ENCODE measurements at places on chromosomes 12 and 14.

DNA sequence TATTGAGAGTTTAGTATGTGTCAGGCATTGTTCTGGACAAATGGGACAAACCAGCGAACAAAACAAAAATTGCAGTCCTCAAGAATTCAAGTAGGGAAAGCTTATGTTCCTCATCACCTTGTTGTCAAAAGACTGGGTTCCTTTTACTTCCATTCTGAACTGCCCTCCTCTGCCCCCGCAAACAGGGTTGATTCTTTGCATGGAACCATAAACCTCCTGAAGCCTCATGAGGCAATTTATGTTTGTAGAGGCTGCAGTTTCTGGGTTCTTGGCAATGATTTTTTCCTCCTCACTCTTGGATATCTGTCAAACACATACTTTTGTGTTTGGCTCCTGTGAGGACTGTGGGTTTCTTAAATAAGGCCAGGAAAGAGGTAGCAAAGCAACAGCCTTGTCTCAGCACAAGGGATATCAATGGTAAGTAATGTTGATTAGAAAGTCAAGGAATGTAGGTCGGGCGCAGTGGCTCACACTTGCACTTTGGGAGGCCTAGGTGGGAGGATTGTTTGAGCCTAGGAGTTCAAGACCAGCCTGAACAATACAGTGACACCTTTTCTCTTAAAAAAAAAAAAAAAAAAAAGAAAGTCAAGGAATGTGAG, 13.9 kb downstream of the COPZ1 start:
- DNase-seq, result no peak

- DNase-seq, result no peak
Observed at GRCh38 chr12:96327346-96327745, 72.9 kb downstream of the CDK17 start.

DNA sequence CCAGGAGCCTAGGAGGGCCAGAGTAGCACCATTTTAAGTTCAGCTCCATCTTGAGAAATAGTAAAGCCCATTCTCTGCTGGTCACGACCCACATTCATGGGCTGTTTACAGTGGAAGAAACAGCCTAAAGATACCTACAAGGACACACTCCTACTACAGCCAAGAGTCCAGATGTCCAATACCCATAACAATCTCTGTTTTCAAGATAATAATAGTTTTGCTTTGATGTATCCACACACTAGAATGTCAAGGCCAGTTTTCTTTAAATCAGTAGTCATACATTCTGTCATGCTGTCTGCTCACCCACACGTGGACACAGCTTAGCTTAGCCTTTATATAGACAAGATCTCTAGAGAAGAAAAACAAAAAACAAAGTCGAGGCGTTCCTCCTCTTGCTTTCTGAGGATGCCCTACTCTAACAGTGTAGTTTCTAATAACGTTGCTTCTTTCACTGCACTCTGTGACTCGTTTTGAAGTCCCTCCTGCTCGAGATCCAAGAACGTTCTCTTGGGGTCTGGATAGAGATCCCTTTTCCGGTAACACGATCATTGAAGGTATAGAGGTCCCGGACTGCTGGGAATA, 17.9 kb upstream of the ETFBKMT start:
- no peak for DNase-seq

DNA sequence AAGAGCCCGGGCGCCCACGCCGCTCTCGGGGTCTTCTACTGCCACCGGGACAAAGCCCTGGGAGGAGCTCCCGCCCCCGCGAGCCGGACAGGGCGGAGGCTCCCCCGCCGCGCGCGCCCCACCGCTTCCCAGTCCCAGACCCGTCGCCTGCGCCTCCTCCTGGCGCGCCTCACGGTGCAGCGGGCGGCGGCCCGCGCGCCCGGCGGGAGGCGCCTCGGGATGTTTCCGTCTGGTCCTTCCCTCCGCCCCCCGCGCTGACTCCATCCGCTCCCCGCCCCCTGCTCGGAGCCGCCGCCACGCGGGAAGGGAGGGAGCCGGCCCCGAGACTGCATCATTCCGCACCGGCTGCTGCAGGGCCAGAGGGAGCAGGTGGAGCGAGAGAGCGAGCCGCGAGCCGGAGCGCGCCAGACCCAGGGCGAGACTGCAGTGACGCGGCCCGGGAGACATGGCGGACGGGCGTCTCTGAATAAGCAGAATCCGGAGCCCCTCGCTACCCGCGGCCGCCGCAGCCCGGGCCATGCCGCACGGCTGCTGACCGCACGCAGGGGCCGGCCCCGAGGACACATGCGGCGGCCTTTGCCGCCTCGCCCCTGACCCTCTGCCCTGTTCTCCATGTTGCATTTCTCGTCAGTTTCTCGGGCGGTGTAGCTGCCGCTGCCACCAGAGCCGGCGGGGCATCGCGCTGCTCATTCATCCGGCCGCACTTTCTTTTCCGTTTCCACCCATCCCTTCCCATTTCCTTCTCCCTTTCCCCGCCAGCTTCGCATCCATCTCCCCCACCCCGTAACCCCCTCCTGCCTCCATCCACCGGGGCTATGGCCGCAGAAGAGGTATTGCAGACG, at the start of gene BICD1:
BICD1 (plus strand) TSS at position 331 of the 842 bp plus-strand sequence; CDS start at position 816, 485 bp downstream.
- peak; percentile 86 for DNase-seq

- DNase-seq, result no peak
Observed at GRCh38 chr14:53532853-53533252, 379.7 kb upstream of the DDHD1 start.

GRCh38 chr14:89429199-89430181, 12.5 kb upstream of the FOXN3 start:
- DNase-seq, result no peak

DNA sequence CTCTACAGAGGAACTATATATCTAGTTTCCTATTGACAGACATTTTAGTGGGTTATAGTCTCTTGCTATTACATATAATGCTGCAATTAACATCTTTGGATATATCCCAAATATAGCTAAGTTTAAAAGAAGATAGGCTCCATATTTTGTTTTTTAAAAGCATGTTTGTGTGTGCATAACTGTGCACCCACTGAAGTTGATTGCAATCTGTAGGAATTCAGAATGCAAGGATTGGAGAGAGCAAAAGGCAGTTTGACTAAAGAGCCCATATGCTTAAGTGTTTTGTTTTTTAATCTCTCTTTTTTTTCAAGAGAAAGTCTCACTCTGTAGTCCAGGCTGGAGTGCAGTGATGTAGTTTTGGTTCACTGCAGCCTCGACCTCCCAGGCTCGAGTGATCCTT, 9.4 kb upstream of the ABCD4 start:
- no peak for DNase-seq

DNA sequence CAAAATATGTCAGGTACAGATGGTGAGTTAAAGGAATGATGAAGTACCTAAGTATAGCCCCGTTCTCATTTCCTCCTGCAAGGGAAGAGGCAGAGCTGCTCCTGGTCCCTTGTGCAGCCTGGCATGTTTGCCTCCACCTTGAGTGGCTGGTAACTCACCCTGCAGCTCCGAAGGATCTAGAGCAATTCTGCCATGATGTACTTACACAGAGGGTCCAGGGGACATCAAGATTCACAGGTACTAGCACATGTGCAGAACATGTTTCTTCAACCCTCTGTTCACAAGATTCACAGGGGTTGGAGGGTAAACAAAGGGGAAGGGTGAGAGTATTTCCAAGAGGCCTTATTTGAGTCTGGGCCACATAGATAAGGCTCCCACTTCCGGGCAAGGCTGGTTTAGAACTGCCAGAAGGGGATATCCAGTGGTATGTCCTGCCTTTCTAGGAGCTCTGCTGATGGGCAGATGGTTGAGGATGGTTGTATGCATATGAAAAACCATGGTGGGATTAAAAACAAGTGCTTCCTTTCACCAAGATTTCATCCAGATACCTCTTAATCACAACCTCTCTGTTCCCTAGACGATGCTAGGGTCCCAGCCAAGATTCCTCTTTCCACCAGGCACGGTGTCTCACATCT, 7.7 kb downstream of the DCTN2 start:
- DNase-seq, result no peak

DNA sequence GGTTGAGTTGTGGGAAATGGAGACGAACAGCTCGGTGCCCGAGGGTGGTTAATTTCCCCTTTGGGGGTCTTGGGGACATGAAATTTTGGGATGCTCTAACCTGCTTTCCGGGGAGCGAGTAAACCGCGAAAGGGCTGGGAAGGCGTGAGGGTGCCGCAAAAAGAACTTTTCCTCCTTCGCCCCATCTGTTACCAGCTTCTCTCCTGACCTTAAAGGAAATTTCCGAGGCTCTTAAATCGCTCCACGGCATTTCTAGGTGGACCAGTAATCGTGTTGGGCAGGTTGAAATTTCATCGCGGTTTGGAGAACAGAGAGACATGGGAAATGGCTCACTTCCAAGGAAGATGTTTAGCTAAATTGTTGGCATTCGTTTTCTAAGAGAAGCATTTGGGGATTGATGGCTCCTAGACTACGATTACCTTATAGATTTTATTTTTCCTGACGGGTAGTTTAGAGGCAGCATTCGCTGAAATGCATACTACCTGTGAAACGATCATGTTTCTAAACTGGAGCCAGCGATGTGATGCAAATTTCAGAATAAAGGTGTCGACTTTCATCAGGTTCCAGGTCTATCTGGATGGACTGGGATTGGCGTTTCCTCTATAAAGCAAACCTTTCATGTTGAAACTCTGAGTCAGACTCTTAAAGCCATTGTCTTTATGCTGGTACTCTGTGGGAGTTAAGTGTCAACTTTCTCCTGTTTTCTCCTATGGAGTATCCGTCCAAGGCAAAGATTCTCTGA, 414.5 kb downstream of the PCNX1 start:
- peak; percentile 29 for DNase-seq

DNA sequence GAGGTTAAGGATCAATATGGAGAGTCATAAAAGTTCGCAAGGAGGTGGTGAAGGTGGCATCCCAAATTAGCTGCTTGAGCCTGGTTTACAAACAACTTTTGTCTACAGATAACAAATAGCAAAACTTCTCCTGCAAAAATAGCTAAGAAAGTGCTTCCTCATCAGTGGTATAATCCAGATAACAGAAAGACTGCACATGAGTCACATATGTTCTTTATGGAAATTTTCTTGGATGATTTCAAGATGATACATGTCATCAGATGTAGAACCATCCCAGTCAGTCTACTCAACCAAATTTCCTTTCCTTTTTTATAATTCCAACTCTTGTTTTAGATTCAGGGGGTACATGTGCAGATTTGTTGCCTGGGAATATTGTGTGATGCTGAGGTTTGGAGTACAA, 133.0 kb downstream of the BTG1 start:
- no peak for DNase-seq

GRCh38 chr14:51922624-51923023, 62.2 kb downstream of the GNG2 start:
- no peak for DNase-seq

GRCh38 chr14:64952598-64953309, 10.2 kb upstream of the GPX2 start:
- no peak for DNase-seq

DNA sequence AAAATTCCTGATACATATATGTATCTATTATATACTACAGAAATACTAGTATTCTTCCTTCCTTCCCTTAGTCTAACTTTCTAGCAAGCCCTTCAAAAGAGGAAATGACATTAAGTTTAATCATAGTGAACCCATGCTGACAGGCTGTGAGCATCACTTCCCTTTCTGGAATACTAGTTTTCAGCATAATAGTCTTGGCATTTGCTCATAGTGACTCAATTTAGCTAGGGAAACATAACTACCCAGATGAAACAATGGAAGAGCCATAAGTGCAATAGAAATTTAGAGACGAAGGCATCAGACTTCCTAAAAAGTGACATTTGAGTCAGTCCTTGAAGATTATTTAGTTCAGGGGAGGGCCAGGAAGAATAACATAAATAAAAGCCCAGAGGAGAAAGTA, 184.5 kb upstream of the CRY1 start:
- no peak for DNase-seq

GRCh38 chr14:76391981-76392690, 16.2 kb downstream of the ESRRB start:
- DNase-seq, result no peak
